ENCODE measurements at places on chromosomes 2 and 18.

DNA sequence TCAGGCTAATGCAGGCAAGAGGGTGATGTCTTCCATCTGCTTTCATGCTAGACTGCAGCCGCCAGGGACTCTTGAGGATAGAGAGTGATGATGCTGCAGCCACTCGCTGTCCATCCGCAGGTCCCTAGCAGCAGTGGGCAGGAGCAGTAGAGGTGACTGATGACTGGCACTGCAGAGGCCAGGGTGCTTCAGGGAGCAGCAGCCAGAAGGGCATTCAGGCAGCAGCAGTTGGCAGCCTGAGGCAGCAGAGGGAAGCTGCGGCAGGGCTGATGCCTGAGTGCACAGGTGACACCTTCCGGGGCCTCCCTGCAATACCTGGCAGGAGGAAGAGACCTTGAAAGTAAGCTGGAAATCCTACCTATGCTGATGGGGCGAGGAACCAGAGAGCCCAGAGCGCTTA is 214.2 kb downstream of the ICOS start:
- DNase-seq = no peak

GRCh38 chr2:238092486-238093035 is 7.6 kb upstream of the ESPNL start:
- no peak for DNase-seq

DNA sequence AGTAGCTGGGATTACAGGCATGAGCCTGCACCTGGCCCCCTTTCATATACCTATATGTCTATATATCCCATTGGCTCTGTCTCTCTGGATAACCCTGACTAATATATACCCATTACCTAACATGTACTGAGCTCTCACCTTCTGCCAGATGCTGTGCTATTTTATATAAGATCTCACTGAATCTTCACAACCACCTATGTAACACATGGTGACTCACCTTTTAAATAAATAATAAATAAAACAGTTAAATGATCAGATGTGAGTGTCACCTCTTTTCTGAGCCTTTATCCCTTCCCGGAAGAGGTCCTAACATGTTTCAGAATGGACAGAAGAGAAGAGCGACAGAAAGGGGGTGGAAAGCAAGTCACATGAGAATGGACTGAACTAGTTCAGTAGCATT is 123.1 kb downstream of the SPIRE1 start:
- DNase-seq = no peak

DNA sequence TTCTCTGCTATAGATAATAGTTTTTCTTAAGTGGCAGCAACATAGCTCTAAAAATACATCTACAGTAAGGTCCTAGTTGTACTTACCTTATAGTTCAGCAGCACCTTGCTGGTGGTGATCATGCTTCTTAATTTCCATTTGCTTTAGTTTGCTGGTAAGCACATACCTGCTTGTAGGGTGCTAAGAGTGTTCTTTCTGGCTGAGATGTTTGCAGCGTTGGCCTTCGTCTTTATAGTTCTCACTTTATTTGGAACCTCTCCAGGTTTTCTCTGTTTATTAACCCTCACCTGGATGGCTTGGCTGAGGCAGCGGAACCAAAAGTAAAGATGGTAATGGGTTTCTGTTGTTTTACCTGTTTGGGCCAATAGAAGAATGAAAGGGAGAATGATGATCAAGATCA is 123.6 kb upstream of the EFEMP1 start:
- DNase-seq = no peak

DNA sequence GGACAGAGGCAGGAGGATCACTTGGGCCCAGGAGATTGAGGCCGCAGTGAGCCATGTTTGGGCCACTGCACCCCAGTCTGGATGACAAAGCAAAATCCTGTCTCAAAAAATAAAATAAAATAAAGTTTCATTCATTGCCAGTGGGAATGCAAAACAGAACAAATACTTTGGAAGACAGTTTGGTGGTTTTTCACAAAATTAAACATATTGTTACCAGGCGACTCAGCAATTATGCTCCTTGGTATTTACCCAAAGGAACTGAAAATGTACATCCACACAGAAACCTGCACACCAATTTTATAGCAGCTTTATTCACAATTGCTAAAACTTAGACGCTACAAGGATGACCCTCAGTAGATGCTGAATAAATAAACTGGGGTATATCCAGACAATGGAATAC is 35.8 kb downstream of the FOSL2 start:
- no peak for DNase-seq

DNA sequence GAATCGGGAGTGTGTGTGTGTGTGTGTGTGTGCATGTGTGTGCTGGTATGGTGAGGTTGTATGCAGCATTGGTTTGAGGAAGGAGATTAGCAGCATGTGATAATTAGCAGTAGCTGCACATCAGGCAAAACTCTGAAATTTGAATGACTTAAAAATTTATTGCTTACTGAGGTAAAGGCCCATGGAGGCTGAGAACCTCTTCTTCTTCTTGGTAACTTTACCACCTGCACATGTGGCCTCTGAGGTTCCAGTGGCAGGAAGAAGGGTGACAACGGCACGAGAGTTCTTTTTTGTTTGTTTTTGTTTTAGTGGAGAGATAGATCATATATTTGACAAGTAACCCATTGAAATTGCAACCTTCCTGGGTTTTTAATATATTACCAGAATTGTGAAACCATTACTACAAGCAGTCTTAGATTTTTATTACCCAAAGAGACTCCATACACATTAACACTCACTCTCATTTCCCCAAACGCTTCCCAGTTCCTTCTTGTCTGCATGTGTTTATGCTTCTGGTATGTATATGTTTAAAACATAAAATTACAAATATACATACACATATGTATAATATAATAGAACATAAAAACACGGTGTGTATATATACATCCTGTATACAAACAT is 292.1 kb downstream of the PTGR3 start:
- DNase-seq = no peak

GRCh38 chr2:231370749-231371429 is 24.6 kb upstream of the B3GNT7 start:
- DNase-seq = no peak

DNA sequence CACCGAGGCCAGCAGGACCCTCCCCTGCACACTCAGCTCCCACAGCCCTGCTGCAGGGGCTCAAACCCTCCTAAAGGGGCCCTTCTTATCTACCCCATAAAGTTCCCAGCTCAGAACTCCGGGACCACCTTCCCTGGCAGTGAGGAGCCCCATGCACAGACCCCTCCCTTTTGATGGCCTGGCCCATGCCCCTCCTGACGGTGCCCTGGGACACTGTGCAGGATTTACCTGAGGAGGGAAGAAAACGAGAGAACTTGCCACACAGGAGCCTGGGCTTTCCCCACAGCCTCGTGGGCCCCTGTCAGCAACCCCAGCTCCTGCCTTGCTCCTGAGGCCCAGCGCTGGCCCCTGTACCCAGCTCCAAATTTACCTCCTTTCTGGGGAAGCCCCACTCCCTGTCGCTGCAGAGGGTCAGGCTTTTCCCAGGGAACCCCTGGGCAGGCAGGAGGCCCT is 206.3 kb upstream of the SALL3 start:
- DNase-seq = no peak

DNA sequence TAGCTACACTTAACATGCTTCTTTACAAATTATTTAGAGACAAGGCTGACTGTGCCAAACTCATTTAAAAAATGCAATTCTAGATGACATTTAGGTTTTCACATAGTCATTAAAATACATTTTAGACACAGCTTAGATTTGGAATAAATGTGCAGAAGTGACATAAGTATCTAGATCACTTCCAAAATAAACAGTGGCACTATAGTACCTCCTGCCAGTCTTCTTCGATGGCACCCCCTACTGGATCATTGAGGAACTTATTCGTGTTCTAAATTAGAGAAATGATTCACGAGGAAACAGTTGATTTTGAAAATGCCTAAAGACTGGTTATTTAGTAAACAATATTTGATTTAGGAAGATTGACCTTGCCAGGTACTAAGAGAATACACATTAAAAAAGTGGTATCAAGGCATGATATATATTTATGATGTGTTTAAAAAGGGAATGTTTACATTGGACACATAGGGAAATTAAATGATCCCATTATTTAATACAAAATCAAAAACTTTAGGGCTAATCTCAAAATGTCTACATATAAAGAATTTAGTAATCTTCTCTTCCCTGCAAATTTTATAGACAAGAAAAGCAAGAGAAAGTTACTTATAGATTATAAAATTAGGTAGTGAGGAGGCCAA is 323.9 kb downstream of the XIRP2 start:
- no peak for DNase-seq

GRCh38 chr2:149611100-149611820 is 23.7 kb upstream of the MMADHC start:
- no peak for DNase-seq

- no peak for DNase-seq
These were observed 34.6 kb upstream of the TMEM17 start for GRCh38 chr2:62540408-62541168.
